ENCODE measurements at places on chromosomes 7 and 10.
A peak's percentile ranks its signal among the peaks of the same experiment; 100 is the strongest.

GRCh38 chr7:92244808-92245486, 767 bp downstream of the KRIT1 start:
- peak; percentile 62 for DNase-seq

DNA sequence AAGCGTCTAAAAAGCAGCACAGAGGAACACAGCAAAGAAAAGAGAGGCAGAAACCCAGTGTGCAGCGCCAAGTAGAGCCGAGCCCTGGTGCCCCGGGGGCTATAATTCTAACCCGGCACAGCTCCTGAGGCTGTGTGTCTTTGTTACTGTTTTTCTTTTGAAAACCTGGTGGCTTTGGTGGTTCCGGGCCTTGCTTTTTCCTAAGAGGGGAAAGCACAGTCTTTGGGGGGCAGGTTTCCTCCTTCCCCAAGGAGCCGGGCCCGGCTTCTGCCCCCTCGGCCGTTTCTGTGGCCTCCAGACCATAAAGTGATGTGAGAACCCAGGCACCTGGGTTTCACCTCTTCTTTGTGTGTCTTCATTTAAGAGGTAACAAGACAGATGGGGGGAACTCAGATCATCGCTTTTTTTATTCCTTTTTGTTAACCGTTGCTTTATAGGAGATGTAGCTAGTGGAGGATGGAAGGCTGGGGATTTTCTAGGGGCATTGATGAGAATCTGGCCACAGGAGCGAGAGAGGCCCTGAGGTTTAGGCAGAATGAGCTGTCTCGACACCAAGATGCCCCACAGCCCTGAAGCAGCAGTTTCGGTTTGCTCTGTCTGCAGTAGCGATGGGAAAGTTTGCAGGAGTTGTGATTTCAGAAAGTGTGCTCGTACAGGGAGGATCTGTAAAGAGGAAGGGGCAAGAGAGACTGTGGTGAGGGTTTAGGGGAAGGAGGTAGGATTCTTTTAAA, 367.8 kb upstream of the GALNT17 start:
- no peak for DNase-seq

GRCh38 chr7:115409682-115410433, 488.0 kb downstream of the MDFIC start:
- DNase-seq, result no peak

GRCh38 chr10:12067336-12067735, 1.4 kb upstream of the DHTKD1 start:
- no peak for DNase-seq

GRCh38 chr7:55245271-55245723, 119.8 kb upstream of the LANCL2 start:
- DNase-seq, result no peak

DNA sequence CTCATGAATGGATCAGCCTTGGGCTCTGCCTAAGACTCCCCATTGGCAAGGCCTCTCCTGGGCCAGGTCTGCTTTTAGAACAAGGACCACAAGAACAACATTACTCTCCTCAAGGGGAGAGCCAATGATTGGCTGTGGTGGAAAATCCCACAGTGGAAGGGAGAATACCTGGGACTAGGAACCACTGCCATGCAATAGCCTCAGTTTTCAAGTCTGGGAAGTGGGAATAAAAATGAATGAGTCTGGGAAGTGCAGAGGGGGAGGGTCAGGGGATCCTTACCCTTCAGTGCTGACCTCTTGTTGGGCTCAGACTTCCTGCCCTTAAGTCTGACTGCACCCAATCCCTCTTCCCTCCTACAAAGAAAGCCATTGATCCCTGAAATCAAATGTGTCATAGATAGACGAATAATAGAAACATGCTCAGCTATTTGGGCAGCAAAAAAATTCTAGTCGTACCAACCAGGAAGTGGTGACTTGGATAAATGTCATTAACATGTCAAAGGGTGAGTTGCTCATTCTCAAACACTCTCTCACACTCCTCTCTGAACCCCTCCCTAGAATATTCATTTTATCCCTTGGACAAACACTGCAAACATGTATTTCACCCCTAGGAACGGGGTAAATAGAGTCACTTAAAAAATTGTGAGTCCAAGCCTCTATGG, 123.6 kb downstream of the SH3PXD2A start:
- no peak for DNase-seq

- no peak for DNase-seq
Measured at GRCh38 chr7:67518580-67518979, 521.9 kb downstream of the TYW1 start.

DNA sequence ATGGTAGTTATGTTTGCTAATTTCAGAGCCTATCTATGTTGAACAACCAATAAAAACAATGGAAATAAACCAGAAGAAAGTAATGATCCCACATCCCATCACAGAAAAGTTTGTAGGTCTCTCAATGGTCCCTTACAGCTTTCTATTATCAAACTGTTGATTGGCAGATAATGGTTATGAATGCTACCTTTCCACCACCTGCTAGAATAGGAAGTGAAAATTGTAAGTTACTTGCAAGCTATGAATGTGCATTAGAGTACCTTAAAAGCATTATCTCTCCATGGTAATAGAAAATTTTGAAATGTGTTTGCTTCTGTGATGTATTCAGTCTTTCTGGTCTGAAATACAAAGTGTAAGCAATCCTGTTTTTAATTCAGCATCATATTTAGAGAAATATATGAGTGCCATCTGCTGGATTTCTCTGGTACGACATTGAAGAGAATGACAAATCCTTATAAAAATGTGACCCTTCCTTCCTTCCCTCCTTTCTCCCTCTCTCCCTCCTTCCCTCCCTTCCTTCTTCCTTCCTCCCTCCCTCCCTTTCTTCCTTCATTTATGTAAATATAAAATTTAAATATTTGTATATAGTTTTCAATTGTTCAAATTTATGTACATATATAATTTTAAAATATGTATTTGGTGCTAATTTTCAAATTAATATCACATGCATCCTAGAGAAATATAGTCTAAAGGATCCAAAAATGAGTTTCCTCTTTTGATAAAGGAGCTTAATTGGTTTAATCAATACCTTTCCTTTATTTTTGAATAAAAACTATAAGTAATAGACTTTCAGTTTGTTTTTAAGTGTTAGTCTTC, 41.4 kb upstream of the PNLIPRP3 start:
- no peak for DNase-seq

GRCh38 chr10:47092376-47092775, 181.1 kb downstream of the PTPN20 start:
- no peak for DNase-seq

DNA sequence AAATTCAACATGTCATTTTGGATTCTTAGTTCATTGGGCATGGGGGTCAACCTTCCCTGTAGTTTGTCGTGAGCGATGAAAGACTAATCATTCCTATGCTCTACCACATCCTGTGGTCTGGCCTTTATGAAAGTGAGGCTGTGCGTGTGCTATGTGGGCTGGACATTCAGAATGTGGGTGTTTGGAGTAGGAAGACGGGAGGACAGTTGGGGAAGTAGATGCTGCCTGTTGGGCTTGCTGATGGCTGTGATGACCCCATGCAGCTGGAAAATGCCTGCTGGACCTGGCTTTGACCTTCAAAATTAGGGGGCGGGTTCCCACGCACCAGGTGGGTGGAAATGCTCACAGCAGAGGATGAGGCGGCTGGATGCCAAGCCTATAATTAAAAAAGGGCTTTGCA, 90.9 kb upstream of the MKI67 start:
- no peak for DNase-seq

Measured in hematopoietic multipotent progenitor cell treated with erythropoietin and hydrocortisone succinate and interleukin-3 and kit ligand, for 17 days (in vitro differentiated cells).